ENCODE measurements at places on chromosomes 4 and X.

GRCh38 chr4:149291463-149291862 is 524.2 kb downstream of the IQCM start:
- no peak for DNase-seq

DNA sequence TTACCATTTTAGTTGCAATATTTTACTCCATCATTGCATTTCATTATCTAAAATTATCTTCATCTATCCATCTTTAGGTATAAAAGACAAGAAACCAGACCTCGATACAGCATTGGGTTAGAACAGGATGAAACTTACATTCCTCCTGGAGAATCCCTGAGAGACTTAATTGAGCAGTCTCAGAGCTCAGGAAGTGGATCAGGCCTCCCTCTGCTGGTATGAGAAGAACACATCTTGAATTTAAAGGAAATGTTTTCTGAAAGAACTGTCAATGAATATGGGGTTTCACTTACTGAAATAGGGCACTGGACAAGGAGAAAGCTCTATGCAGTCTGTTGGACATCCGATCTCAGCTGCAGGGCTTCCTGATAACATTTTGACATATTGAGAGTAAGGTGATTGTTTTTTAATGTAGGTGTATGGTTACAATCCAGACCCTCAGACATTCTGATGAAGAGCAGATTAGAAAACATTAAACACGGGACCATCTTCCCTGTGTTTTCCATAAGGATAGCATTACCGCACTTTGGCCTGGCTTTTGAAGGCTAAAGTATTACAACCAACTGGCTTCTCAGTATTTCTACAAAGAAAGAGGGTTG is 367.2 kb downstream of the BMPR1B start:
- no peak for DNase-seq

DNA sequence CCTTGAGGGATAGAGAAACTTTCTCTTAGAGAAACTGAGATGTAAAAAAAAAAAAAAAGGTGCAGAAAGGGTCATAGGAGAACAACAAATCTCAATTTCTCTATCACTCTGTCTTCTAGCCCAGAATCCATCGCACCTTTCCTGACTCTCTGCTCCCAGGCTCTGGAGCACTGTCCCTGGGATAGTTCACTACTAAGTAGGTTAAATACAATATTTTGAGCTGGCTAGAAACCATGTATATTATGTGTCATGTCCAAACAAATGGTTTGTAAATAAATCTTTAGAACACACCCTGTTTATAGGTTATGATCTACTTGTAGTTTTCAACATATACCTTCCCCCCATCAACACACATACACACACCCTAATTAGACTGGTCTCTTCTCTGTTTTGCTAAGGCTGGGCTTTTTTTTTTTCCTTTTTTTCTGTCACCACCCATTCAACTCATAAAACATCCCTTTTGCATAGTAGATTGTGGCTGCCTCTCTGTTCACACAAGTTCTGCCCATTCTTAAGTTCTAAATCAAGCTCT is 124.4 kb downstream of the KLHL13 start:
- no peak for DNase-seq

DNA sequence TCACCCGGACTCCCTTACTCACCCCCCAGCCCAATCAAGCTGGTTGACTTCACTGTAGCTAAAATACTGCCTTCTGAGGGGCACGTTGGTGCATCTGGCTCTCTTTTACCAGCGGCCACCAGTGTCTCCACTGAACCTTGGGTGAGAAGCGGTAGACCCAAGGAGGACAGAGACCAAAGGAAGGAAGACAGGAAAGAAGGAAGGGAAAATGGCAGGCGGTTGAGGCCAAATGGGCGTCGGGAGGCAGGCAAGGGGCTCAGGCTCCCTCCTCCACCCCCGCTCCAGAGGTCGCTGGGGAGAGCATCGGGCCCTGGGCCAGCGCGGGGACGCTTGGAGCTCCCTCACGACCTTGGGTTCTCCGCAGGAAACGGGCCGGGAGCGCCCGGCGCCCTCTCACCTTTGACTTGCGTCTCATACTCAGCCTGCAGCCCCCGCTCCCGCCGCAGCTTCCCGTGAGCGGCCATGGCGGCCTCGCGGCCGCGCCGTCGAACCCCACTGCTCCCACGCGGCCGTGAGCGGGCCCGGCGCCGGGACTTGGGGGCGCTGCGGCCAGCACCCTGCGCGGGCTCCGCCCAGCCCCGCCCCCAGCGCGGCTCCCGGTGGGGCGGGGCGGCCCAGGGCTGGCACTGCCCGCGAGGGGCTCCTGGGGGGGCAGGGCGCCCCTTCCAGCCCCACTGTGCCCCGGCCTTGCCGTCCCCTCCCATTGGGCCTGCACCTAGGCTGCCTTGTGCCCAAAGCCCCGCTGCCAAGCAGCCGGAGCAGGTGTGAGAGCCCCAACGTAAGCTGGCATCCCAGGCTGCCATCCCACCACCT is at the start of gene ARHGAP4:
Gene ARHGAP4, minus strand, starts transcription at position 526 of the 813 bp plus-strand sequence. Its CDS starts 62 bp downstream, at position 464.
- no peak for DNase-seq

GRCh38 chr4:115969756-115970155 is 856.3 kb upstream of the NDST4 start:
- DNase-seq: no peak

DNA sequence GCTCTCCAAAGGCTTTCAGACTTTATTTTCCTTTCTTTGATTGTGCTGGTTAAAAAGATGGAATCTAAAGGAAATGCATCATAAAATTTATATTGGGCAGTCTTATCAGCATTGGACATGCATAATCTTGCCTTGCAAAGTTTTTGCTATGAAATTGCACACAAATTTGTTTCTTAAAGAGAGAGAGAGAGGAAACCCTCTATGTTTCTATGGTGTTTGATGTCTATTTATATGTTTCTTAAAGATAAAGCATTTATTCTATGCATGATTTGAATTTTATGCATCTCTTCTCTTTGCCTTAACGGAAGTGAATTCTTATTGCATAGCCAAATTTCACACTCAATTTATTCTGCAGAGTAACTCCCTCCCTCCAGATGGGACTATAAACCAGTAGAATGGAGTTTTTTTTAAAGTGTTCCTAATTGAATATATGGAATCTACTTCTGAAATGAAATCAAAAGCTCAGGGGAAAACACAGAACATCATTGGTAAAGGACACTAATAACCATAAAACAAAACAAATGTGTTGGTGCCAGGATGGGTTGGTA is 83.5 kb upstream of the PPARGC1A start:
- DNase-seq: no peak
